ENCODE measurements at places on chromosomes 5 and 9.

GRCh38 chr9:131273146-131273855 lies 3.0 kb downstream of the FAM78A start:
- DNase-seq = no peak

DNA sequence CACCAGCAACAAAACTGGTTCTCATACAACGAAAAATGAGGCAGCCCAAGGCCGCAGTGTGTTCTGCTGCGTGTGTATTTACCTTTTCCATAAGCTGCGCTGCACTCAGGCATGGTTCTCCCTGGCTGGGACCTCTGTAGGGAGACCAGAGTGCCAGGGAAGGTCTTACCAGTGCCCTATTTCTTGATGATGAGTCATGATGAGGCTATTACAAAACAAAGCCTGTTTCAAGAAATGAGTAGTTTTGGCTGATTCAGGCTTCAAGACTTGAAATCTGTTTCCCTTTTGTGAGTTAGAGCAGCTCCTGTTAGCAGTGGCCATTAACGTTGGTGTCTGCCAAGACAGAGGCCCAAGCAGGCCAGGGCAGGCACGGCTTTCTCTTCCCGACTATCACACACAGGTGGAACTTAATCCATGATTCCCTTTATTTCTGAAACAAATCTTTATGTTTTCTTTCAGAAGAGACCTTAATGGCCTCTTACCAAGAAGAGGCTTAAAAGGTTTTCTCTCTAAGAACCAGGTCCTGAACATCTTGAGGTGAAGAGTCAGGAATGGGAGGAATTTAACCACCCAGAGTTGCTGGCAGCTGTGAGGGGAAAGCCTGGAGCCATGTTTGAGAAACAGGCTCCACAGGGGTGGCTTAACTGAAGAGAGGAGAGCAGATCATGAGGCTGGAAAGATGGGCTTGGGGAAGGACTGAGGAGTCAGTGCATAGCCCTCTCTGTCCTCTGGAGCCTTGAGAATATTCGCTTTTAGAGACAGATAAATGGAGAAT lies 41.4 kb upstream of the TIFAB start:
- DNase-seq = no peak

DNA sequence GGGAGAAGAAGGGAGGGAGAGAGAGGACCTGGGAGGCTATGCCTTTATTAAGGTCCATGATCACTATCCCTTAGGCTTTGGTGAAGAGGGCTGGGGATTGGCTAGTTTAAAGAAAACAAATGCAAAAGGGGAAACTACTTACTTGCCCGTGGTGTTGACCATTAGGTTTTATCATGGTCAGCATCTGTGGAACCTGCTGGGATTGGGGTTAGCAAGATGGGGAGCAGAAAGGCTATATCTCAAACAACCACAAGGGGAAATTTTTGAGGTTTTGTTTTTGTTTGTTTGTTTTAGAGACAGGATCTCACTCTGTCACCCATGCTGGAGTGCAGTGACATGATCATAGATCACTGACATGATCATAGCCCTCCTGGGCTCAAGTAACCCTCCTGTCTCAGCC lies 9.0 kb upstream of the RAD23B start:
- DNase-seq = no peak

DNA sequence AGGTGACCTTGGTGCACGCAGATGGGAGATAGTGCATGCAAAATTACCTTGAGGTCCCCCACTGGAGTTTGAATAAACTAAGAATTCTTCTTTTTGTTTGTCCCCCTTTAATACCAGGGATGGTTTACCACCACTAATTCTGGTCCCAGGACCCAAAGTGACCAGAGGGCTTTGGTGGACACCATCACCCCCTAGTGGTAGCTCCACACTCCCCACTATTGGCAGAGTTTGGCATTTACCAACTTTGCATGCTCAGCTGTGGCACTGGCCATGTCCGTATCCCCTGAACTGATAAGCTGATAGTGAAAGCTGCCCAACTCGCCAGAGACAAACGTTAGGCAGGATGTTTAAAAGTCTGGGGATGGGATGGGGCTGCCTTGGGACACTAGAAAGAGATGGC lies 3.3 kb downstream of the ASTN2 start:
- DNase-seq = peak; percentile 57

GRCh38 chr5:118918232-118918631 lies 70.1 kb downstream of the DTWD2 start:
- DNase-seq = no peak

DNA sequence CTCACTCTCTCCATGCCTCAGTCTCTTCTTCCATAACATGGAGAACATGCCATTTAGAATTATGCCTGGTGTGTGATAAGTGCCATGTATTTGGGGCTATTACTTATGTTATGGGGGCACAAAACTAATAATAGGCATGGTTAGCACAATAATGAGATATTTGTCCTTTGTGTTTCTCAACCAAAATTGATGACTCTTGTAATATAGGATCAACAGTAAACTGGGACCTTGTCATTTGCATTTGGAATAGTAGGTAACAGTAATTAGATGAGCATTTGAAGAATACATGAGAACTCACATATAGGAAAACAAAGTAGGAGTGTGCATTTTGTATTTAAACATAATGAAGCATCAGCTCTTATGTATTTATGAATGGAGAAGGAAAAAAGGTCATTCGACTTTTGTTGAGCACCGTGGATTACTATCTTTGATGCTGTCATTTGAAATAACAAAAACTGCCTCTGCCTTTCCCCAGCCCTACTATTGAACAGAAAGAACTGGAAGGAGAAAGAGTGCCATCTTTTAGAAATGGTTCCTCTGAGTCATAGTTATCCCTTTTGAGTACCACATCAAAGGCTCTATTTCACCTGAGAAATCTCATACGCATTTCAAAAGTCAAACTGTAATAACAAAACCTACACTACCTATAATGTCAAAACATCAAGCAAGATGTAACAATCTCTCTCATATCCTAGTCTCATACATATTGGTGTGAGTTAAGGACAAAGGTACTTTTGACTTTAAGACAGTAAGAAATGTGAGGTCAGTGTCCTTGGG lies 655.2 kb downstream of the PDE4D start:
- DNase-seq = no peak

- peak; percentile 83 for DNase-seq
These were observed 6.9 kb downstream of the ANXA6 start for GRCh38 chr5:151150471-151151262.

- no peak for DNase-seq
These were observed 278.1 kb upstream of the CDH18 start for GRCh38 chr5:20266066-20266465.

DNA sequence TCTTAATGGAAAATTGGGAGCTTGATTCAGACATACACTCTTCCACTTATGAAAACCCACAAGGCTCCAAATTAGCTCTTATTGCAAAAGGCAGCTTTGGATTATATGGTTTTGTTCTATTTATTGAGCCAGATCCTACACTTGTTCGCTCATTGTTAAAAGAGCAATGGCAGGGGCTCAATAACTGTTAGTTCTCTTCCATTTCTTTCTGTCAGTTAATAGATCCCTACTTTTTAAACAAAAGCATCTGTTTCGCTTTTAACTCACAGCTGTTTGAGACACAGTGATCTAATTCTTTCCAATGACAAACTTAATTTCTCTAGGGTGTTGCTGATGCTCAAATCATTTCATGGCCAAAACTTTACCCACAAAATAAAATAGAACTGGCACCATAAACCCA lies 11.7 kb downstream of the C5 start:
- DNase-seq = no peak

DNA sequence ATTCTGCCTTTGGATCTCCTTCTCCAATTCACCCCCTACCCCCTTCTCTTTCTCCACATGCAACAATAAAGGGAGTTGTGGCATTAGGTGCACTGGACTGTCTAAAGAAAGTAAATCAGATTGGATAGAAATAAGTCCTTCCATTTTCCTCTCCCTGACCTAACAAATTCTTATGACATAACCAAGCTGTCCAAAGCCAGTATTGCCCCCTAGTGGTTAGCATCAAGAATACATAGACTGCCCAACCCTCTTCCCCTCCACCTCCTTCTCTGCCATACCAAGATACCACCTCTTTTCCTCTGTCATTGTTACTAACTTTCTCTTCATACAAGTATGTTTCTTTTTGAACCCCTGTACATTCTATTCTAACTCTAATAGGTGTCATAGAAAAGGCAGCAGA lies 45.7 kb downstream of the PPARGC1B start:
- DNase-seq = peak; percentile 46

- no peak for DNase-seq
These were observed 490.9 kb downstream of the SEMA5A start for GRCh38 chr5:9054821-9055589.

DNA sequence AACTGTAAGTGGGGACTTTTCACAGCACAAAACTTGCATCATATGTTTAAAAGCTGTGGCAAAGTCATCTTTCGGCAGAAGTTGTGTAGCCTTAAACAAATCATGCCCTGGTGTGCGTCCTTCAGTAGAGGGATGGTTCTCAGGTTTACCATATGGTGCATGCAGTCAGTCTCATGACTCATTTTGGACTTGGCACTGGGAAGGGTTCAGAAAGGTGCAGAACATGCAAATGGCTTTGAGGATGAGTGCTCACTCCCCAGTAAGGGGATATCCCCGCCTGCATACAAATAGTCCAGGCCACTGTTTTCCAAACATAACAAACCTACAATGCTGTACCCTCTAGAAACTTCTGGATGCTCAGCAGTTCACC lies 260.3 kb downstream of the NDUFS4 start:
- no peak for DNase-seq

DNA sequence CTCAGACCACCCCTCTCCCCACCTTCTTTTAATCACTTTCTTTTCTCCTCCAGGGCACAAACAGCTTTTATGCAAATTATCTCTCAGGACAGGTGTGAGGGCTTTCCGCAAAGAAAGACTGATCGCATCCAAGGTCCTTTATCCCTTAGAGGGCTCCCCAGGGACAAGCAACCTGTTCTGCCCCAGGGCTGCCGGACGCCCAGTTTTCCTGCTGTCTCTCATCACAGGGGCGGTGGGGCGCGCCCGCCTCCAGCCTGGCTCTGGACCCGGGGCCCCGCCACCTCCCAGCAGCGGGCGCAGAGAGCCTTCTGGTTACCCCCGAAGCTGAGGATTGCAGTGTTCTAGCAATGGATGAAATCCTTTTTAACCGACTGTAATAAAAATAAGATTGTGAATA lies 266.1 kb downstream of the CWC27 start:
- no peak for DNase-seq

DNA sequence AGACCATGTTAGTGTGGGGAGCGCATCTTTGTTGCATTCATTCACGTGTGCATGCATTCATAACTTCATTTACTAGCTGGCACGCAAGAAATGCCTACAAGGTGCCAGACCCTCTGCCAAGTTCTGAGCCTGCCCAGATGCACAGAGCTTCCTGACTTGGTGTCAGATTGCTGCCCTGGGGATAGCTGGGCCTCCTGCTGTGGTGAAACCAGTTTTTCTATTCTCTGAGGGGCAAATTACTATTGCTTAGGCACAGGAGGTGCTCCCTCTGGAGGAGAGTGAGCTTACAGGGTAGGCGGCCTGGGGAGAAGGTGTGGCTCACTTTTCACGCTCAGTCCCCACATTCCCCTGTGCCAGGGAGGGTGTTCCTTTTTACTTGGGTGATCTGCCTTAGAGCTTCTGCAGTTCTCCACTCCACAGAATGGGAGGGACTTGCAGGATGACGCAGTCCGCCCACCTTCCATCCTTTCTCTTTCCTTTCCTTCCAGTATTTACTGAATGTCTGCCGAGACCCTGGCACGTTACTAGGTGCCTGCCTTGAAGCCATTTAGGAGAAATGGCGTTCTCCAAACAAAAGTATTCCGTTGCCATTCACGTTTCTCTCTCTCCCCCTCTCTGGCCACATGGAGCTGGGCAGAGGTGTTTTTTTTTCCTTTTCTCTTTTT lies 27.9 kb upstream of the CTNNA1 start:
- DNase-seq = peak; percentile 77

DNA sequence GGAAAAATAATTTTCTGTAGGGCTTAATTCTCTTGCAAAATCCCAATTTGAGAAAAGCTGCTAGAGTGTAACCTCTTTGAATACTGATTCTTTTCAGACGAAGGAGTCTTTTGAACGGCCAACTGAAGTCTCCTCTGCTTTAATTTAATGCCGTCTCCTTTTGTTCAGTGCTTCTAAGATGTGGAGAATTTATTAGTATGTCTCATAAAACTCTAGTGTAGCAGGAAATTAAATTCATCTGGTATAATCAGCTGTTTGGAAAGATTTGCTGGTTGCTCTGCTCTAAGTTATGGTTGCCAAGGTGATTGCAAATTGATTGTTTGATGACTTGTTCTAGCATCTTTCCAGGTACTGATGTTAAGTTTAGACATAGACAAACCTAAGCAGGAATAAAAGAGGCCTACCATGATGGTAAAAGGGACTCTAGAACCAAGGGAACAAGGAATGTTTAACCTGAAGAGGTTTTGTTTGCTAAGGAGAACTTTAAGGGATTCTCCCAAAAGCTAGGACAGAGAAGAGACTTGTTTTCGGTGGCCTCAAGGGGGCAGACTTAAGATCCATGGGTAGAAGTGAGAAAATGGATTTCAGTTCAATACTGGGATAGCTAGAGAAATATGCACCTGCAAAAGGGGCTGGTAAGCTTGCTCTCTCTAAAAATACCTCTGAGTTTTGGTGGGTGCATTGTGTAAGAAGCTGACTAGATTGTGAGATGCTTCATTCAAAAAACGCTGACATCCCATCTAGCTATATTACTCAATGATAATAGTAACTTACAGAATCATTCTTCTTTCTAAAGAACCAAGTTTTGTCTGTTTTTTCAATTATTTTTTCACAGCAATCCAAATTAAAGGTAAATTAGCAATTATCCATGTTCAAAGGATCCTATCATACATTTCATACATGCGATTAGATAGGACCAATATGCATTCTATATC lies 5.7 kb upstream of the ADRB2 start:
- DNase-seq = no peak

- no peak for DNase-seq
These were observed 122.2 kb downstream of the EGFLAM start for GRCh38 chr5:38380537-38380936.

DNA sequence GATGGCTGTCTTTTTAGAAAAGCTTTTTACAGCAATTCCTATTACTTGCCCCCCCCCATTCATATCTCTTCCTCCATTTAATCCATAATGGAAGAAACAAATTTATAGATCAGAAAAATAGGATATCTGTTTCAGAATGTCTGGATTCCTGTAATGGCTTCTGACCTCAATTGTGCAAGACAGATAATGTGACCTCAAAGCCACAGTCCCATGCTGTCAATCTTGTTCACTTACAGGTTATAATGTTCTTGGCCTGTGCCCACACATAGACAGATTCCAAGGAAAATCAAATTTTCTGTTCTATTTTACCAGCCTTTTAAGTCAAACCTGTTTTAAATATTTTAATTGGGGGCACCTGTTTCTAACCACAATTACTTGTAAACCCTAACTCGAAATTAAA lies 143.4 kb downstream of the ENTREP1 start:
- no peak for DNase-seq

DNA sequence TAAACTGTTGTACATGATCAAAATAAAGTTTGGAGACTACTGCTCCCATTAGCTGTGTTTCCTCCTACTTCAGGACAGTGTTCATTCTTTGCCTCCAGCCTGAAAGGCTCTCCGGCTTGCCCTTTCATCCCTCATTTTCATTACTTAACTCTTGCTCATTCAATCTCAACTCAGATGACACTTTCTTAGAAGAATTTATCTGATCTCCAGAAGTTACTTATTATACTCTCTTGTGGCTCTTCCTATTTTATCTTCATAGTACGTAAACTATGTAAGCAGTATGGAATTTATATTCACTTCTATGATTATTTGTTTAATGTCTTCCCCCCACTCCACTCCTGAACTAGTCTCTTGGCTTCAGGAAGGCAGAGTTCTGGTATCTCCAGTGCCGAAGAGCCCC lies 1737.9 kb upstream of the C9orf72 start:
- DNase-seq = no peak

GRCh38 chr9:89422151-89422975 lies 75.5 kb downstream of the SEMA4D start:
- DNase-seq = no peak

GRCh38 chr5:26883375-26883774 lies 155.0 kb downstream of the CDH9 start:
- DNase-seq = no peak
